ENCODE measurements at places on chromosomes 3 and 15. TPM values are rescaled to one million over a fixed set of nuclear protein-coding genes. Genes with fewer than 3 reads are reported as not detected.

The PLSCR2 gene
- 0.40 TPM for total RNA-seq

- peak; percentile 40 for DNase-seq
- no peak overlapping the region for H3K27ac ChIP-seq
- peaks cover 28% of the 10 kb centered on the region for H3K27me3 ChIP-seq
- no peak overlapping the region for H3K4me3 ChIP-seq
- H3K4me1 ChIP-seq: peaks cover 11% of the 10 kb centered on the region
Measured at GRCh38 chr15:70466895-70467529, 296.3 kb downstream of the UACA start.

DNA sequence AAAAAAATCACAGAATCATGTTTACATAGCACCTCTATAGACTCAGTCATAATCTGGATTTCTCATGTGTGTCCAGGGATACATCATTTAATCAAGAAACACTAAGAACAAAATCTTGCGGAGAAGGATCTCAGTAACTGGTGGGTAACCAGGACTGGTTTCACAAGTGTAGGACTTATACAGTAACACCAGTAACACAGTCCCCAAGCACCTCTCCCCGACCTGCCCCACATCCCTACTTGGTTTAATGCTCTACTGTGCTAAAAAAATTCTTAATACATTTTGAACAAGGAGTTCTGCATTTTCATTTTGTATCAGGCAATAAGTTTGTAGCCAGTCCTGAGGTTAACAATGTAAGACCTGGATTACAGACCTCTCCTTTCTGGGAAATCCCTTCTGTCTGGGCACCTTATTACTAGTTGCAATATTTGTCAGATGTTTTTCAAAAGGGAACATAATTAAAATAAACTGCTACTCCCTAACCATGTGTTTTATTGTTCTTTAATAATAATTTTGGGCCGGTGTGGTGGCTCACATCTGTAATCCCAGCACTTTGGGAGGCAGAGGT is 57.6 kb upstream of the BBX start:
- H3K27me3 ChIP-seq: no peaks in the 10 kb centered on the region
- H3K27ac ChIP-seq: no peak overlapping the region
- H3K4me3 ChIP-seq: no peak overlapping the region
- H3K4me1 ChIP-seq: peaks cover 4% of the 10 kb centered on the region
- no peaks in the 10 kb centered on the region for H3K36me3 ChIP-seq

GRCh38 chr3:79898907-79899306 is 131.1 kb upstream of the ROBO1 start:
- H3K4me3 ChIP-seq: no peak overlapping the region
- no peak for DNase-seq
- H3K4me1 ChIP-seq: no peaks in the 10 kb centered on the region
- H3K27me3 ChIP-seq: no peaks in the 10 kb centered on the region
- no peaks in the 10 kb centered on the region for H3K36me3 ChIP-seq

GRCh38 chr15:87450314-87450713 is 806.2 kb downstream of the NTRK3 start:
- no peak overlapping the region for H3K4me3 ChIP-seq
- no peaks in the 10 kb centered on the region for H3K27me3 ChIP-seq
- no peaks in the 10 kb centered on the region for H3K36me3 ChIP-seq

DNA sequence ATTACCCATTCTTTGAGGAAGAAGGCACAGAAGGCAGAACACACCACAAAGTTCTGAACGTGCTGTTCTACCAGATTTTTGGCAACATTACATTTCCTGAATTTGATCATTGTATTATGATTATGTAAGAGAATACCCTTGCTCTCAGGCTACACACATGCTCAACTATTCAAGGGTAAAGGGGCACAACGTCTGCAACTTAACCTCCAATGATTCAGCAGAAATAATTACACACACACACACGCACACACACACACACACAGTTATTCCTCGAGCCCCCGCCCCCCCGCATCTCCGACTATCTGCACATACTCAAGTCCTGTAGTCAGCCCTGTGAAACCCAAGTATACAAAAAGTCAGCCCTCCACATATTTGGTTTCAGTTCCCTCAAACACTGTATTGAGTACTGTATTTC is 26.8 kb downstream of the RPN1 start:
- H3K27ac ChIP-seq: no peak overlapping the region
- DNase-seq: no peak
- peaks cover 93% of the 10 kb centered on the region for H3K36me3 ChIP-seq
- no peak overlapping the region for H3K4me3 ChIP-seq
- H3K27me3 ChIP-seq: no peaks in the 10 kb centered on the region

GRCh38 chr3:166993015-166993630 is 387.0 kb downstream of the ZBBX start:
- H3K27ac ChIP-seq: no peak overlapping the region
- H3K27me3 ChIP-seq: no peaks in the 10 kb centered on the region
- H3K4me3 ChIP-seq: no peak overlapping the region

The PTX3 gene
- total RNA-seq: 0.20 TPM

DNA sequence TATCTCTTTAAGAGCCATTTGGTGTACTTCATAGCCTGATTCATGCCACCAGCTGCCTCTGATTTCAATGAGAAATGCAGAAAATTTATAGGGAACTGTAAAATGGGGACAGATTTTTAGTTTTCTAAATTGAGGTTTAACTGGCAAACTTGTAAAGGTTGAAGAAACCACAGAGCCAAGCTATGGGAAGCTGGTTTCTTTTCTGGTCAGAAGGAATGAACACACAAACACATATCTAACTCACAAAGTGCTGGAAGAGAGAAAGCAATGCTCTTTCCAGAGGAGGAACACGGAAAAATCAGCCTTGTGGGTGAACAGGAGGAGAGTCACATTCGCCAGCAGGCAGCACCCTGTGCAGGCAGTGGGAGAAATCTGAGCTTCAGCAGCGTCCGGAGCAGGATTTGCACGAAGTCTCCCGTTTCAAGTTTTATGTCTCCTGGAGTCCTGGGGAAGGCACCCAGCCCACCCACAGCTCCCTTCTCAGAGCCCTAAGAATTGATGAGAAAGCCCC is 481 bp downstream of the MASP1 start:
- no peaks in the 10 kb centered on the region for H3K4me1 ChIP-seq
- H3K27ac ChIP-seq: no peak overlapping the region
- no peak for DNase-seq
- H3K36me3 ChIP-seq: no peaks in the 10 kb centered on the region

DNA sequence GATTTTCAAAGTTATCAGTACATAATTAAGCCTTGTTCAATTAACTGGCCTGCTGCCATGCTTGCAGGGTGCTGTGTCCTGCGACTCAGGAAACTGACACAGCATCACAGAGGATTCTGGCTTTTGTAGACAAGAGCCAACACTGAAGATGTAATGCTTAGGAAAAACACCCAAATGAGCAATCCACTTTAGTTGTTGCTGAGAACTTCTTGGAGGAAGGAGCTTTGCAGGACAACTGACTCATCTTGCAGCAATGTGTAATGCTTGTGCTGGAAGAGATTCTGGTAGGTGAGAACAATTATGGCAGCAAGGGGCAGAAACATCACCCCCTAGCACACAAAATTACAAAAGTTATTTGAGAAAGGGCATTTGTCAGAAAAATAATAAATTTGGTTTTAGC is 67.6 kb downstream of the NLGN1 start:
- no peak overlapping the region for H3K4me3 ChIP-seq
- no peak for DNase-seq
- no peaks in the 10 kb centered on the region for H3K4me1 ChIP-seq

GRCh38 chr3:118884748-118885206 is 149.9 kb downstream of the IGSF11 start:
- H3K4me3 ChIP-seq: no peak overlapping the region
- no peaks in the 10 kb centered on the region for H3K4me1 ChIP-seq
- H3K27ac ChIP-seq: no peak overlapping the region
- peak; percentile 23 for DNase-seq

DNA sequence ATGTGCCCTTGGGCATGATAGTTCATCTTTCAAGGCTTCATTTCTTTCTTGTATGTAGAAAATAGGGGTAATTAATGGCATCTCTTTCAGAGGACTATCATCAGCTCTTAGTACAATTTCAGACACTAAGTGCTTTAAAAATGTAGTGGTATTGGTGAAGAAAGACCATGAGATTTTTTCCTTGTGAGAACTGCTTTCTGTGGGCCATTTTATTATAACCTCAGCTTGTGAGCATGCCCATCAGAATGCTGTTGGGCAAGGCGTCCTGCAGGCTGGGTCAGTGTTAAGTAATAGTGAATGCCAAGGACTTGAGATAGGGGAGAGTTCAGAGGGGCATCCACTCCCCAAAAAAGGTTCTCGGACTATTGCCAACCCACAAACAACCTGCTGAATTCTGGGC is 187.9 kb downstream of the GHSR start:
- H3K4me1 ChIP-seq: no peaks in the 10 kb centered on the region
- no peak overlapping the region for H3K4me3 ChIP-seq
- H3K27ac ChIP-seq: no peak overlapping the region
- H3K27me3 ChIP-seq: no peaks in the 10 kb centered on the region

The SETMAR gene
- 17.4 TPM for total RNA-seq

- no peak for DNase-seq
- no peak overlapping the region for H3K27ac ChIP-seq
- H3K27me3 ChIP-seq: peaks cover 3% of the 10 kb centered on the region
- no peaks in the 10 kb centered on the region for H3K36me3 ChIP-seq
- no peaks in the 10 kb centered on the region for H3K4me1 ChIP-seq
Measured at GRCh38 chr3:184749168-184749744, 37.4 kb upstream of the MAGEF1 start.

GRCh38 chr15:71232411-71232810 is 117.1 kb downstream of the THSD4 start:
- H3K4me1 ChIP-seq: no peaks in the 10 kb centered on the region
- H3K27ac ChIP-seq: no peak overlapping the region
- H3K36me3 ChIP-seq: no peaks in the 10 kb centered on the region
- H3K4me3 ChIP-seq: no peak overlapping the region

The CNOT10 gene
- 91.7 TPM for total RNA-seq

DNA sequence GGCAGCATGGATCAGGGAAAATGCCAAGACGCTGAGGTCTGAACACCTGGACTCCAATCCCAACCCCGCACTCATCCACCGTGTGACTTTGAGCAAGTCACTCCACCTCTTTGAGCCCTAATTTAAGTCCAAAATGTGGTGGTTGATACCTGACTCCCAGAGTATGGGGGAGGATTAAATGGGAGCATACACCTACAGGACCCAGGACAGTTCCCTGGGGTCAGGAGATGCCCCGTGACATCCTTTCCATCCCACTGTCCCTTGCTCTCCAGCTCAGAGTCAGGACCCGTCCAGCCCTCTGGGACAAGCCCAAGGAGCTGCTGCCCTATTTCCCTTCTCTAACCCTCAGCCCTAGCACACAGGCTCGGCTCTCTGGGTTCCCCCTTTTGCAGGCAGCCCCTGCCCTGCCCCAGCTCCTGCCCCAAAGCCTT is 276.4 kb downstream of the XXYLT1 start:
- H3K27ac ChIP-seq: no peak overlapping the region
- no peaks in the 10 kb centered on the region for H3K36me3 ChIP-seq
- H3K4me3 ChIP-seq: no peak overlapping the region
- DNase-seq: no peak
- peaks cover 27% of the 10 kb centered on the region for H3K27me3 ChIP-seq

- H3K4me1 ChIP-seq: no peaks in the 10 kb centered on the region
- no peak for DNase-seq
- no peaks in the 10 kb centered on the region for H3K27me3 ChIP-seq
- no peaks in the 10 kb centered on the region for H3K36me3 ChIP-seq
Measured at GRCh38 chr3:115187149-115187757, 40.2 kb upstream of the ZBTB20 start.

DNA sequence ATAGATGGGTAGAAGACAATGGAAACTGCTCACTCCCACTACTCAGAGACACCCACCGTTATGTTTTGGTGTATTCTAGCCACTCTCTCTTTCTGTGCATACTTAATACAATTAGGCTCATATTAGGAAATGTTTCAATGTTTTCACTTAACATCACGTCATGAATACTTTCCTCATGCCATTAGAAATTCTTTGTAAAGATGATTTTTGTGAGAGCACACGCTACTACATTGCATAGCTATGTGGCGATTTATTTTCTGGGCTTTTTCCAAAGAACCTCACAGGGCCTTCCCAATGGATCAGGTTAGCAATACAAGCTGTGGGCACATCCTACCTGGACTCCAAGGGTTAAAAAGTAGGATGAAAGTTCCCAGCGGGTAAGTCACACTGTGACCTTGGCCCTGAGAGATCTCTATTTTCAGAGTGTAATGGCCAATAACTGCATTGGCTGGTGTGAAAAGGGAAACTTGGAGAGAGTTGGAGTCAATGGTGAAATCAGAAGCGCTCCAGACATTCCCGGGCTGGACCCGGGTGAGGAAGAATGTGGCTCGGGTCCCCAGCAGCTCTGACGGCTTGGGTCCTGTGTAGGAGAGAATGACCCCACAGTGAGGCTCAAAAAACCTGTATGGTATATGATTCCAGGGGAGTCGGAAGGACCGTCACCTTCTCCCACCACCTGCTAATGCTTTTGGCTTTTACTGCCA is 25.8 kb upstream of the TGM5 start:
- H3K27me3 ChIP-seq: peaks cover 12% of the 10 kb centered on the region
- DNase-seq: no peak
- peaks cover 5% of the 10 kb centered on the region for H3K4me1 ChIP-seq
- no peak overlapping the region for H3K27ac ChIP-seq
- no peak overlapping the region for H3K4me3 ChIP-seq

DNA sequence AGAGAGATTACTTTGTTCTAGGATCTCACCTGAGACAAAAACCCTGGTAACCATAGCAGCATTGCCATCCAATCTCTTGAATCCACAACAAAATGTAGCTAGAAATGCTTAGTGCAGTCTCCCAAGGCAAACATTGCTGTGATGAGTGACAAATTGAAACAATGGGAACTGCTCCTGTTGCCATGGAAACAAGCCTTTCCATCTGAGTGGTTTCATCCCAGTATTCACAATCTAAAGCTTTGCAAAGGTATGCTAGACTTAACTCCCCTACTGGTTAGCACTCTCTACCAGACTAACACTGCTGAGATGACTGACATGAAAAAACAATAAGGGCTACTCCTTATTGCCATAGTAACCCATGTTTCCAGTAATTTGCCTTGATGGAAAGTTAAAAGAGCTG is 172.6 kb upstream of the CNTN3 start:
- no peaks in the 10 kb centered on the region for H3K4me1 ChIP-seq
- H3K27me3 ChIP-seq: no peaks in the 10 kb centered on the region
- no peak for DNase-seq

- no peak overlapping the region for H3K27ac ChIP-seq
- H3K4me3 ChIP-seq: no peak overlapping the region
- DNase-seq: no peak
Measured at GRCh38 chr3:69090021-69090420, 5.3 kb downstream of the ARL6IP5 start.

The FBXW12 gene
- total RNA-seq: not detected

- no peaks in the 10 kb centered on the region for H3K36me3 ChIP-seq
- no peak overlapping the region for H3K27ac ChIP-seq
- no peak for DNase-seq
- H3K4me1 ChIP-seq: no peaks in the 10 kb centered on the region
- no peaks in the 10 kb centered on the region for H3K27me3 ChIP-seq
- H3K4me3 ChIP-seq: no peak overlapping the region
Measured at GRCh38 chr3:102078854-102079808, 229.8 kb downstream of the NFKBIZ start.
